ENCODE measurements at places on chromosomes 7 and 10.

DNA sequence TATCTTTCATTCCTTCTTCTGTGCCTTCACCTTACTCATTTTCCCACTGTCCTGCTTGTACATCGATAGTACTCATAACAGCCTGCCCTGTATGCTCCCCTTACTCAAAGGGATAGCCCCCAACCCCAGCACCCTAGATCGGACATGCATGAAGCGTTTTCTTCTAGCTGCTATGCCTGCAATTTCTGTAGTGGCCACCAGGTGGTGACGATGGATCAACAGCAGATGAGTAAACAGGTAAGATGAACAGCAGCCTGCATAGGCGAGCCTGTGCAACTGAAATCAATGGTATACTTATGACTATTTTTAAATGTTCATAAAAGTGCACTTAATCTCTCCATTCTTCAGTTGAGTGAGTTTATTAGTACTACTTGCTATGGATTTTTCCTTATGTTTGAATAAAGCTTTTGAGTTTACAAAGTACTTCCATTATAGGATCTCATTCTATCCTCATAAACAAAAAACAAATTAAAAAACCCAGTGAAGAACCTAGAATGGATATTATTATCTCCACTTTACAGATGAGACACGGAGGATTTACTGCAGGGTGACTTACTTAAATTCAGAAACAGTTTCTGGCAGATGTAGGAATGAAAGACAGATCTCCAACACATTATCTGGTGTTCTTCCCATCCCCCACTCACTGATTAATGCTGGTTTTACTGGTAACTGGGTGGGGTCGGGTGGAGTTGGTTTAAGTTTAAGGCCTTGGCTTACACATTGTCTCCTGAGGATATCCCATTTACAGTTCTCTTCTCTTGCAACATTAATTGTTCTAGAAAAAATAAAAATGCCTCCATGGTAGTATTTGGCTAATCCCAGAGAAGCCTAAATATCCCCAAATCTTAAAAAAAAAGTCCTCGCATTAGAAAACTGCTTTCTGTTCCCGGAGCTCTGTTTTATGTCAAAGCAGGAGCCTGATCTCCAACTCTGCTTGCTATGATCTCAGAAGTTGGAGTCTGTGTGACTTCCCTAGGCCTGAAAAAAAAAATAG lies 222.1 kb downstream of the GLI3 start:
- DNase-seq = no peak

DNA sequence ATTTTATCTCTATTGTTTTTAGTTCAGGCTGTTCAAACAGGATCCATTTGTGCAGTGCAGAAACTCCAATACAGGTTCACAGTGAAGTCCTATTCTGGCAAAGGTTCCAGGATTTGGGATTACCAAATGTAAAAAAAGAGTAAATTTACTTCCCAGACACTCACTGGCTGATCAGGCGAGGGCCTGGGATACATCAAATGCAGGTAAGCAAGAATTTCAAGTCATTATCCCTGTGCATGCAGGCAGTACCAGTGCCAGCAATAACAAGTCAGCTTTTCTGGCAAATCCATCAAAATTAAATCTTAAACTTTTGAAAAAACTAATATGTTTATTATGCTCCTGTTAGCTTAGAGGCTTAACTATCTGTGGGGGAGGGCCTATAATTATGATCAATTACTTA lies 6.3 kb downstream of the CDK6 start:
- no peak for DNase-seq

- DNase-seq = no peak
These were observed 276.4 kb downstream of the PCLO start for GRCh38 chr7:82886324-82886723.

- no peak for DNase-seq
These were observed 104.2 kb upstream of the CHST15 start for GRCh38 chr10:124197371-124198124.

DNA sequence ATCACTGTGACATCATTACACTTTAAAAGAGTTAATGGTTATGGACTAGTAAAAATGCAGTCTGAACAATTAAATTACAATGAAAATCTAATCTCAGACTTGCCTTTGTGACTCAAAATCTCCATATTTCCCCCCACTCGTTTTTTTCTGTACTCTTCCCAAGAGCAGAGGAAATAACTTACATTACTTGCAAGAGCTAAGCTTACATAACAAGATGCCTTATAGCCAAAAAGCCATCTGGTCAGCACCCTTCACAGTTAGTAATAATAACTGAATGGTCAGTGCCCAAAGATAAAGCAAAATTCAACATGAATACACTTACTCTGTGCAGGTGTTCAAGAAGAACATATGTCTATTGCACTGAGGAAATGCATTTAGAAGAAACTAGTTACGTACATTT lies 1381.5 kb upstream of the CELF2 start:
- DNase-seq = no peak

DNA sequence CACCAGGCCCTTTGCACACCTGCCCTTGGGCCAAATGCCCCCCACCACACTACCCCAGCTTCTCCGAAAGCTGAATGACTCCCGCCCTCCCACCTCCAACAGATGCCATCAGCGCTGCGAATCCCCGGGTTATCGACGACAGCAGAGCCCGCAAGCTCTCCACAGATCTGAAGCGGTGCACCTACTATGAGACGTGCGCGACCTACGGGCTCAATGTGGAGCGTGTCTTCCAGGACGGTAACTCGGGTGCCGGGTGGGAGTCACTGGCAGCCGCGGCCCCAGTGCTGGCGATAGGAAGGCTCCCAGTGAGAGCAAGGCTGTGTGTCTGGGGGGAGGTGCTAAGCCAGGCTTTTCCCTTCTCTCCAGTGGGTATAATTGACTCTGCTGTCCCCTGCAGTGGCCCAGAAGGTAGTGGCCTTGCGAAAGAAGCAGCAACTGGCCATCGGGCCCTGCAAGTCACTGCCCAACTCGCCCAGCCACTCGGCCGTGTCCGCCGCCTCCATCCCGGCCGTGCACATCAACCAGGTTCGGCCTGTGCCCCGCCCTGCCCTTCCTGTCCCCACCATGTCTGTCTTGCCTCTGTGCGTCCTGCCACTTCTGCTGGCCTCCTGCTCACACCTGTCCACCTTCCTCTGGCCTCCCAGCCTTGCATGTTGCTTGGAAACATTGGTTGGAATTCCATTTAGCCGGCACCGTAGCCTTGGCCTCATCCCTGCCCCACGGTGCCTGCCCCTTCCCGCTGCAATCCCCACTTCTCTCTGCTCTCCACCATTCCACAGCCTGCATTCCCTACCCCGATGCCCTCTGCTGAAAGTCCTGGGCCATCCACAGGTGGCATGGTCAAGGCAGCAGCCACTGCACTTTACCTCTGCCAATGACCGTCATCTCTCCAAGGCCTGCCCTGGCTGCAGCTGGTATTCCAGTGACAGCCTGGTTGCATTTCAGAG lies 32.1 kb downstream of the AGAP3 start:
- no peak for DNase-seq

DNA sequence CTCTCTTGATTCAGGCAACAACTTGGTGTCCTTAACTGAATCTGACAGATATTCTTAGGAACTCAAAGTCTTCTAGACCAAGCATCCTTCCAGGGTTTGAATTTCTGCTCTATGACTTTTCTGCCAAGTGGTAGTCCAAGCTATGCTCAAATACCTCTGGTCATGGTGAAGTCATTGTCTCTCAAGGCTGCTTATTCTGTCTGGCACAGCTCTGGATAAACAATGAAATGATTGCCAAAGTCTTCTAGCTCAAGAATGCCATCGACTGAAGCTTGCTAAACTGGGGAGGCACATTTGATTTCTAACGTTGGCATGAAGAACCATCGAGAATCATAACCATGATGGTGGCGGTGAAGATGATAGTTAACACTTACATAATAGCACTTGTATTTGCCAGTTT lies 116.2 kb upstream of the MKX start:
- no peak for DNase-seq

Measured in naive thymus-derived CD4-positive, alpha-beta T cell (primary cell).